ENCODE measurements at places on chromosomes 1 and 21.
A peak's percentile ranks its signal among the peaks of the same experiment; 100 is the strongest.

DNA sequence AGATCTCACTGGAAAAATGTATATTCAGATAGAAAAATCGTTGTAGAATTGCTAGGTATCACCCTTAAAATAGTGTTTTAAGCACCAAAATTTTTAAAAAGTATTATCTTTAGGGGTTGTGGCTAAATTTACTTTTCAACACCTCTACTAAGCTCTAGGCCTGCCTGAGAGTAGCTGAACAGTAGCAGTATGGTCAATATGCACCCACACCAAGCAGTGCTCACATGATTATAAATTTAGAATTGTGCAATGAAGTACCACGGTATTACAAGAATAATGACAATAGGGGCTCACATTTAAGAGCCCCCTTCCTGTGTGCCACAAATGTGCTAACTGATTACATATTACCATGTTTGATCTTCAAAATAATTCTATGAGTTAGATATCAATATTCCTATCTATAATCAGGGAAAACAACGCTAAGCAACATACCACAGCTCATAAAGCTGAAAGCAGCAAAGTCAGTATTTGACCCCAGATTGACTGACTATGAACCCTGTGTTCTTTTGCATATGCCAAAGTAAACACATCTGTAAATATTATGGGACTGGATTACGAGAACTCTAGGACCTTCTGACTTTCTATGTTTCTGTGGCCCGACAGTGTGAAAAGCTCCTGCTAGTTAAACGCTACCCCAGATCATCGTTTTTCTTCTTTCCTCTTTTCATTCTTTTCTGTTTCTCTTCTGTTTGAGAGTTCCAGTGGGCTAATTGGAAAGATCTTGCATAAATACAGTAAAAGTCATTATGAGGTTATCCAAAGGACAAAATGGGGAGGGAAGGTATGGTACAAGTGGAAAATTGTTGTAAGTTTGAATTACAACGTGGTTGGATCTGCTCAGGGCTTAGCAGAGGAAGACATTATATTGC, 201.1 kb upstream of the C1orf87 start:
- DNase-seq: no peak

GRCh38 chr1:240242601-240243144, 151.0 kb downstream of the FMN2 start:
- DNase-seq: no peak

- DNase-seq: no peak
Measured at GRCh38 chr21:44401386-44402160, 48.2 kb downstream of the TRPM2 start.

- DNase-seq: no peak
Measured at GRCh38 chr1:237269938-237270337, 228.0 kb downstream of the RYR2 start.

DNA sequence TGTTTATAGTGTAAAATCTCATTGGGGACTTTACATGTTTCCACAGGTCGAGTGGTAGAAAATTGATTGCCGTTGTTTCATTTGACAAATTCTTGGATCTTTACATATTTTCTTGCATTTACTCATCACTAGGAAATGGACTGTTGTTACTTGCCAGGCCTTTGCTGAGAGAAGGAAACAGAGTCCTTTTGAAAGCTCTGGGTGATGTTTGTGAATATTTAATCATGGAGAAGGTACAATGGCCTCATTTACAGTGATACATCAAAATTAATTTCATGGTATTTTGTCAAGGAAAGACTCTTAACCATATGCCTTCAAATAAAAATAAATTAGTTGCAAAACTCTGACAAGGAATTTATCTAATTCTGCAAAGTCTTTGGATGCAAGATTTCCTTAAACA, 198.0 kb downstream of the GRIK1 start:
- DNase-seq: no peak

GRCh38 chr1:53945183-53945432, 391 bp downstream of the IFT25 start:
- DNase-seq: no peak

- DNase-seq: peak; percentile 26
Measured at GRCh38 chr1:115302390-115302961, 35.6 kb downstream of the NGF start.

DNA sequence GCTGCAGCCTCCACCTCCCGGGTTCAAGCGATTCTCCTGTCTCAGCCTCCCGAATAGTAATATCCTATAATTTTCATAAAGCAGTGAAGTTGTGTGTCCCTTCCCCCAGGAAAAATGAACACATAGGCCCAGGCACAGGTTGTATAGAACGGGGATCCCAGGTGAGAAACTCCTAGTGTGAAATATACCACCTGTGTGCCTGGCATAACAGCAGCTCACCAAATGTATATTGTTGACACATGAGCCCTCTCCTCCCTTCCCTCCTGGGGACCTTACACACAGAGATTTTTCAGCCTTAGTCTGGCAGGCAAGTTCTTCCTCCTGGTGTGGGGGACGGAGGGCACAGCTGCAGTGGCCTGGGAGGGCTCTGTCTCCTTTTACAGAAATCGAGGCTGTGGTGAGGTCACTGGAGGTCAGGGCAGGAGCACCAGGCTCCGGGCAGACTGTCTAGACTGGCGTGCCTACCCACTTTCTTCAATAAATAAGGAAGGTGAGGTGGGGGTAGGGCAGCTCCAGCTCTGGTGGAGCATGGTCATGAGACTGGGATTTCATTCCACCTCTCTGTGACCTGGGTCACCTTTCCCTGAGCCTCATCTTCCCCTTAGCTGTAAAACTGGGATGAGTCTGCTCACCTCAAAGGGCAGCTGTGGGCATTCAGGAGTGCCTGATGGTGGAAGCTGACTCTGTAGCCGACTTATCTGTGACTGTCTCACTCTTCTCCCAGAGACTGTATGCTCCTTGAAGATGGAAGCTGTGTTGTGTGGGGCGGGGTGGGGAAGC, 14.3 kb downstream of the RCC1 start:
- no peak for DNase-seq

GRCh38 chr1:45930258-45931150, 127.1 kb downstream of the MAST2 start:
- DNase-seq: no peak

DNA sequence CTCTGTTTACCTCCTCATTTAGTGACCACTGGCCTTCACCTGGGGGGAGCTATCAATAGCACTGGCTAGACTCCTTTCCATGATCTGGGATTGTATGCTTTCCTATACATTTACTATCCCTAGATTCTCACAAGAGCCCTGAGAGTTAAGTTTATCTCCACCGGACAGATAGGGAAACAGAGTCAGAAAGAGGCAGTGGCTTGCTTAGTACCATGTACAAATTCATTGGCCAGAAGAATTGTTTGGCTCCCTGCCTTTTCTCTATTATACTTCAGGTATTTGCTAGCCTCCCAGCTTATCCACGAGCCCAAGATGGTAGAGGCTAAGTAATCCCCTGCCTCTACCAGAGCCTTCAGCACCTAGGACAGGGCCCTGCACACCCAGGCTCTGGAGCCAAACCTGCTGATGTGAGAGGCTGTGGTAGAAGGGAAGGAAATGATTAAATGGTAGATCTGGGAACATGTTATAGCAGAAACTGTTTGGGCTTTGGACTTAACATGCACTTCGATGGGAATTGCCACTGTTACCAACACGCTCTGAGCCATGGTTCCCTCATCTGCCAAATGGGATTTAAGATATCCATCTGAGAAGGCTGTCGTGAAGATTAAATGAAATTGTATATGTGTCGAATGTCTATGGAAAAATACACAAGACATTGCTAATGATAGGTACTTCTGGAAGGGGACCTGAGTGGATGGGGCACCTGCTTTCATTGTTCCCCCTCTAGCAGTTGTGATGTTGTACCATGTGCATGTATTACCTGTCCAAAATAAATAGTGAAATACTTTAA, 3.1 kb upstream of the BLACAT1 start:
- no peak for DNase-seq

DNA sequence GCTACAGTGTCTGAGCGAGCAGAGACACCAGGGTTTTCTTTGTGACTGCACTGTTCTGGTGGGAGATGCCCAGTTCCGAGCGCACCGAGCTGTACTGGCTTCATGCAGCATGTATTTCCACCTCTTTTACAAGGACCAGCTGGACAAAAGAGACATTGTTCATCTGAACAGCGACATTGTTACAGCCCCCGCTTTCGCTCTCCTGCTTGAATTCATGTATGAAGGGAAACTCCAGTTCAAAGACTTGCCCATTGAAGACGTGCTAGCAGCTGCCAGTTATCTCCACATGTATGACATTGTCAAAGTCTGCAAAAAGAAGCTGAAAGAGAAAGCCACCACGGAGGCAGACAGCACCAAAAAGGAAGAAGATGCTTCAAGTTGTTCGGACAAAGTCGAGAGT, 2.7 kb downstream of the ZBTB18 start:
- DNase-seq: peak; percentile 30

DNA sequence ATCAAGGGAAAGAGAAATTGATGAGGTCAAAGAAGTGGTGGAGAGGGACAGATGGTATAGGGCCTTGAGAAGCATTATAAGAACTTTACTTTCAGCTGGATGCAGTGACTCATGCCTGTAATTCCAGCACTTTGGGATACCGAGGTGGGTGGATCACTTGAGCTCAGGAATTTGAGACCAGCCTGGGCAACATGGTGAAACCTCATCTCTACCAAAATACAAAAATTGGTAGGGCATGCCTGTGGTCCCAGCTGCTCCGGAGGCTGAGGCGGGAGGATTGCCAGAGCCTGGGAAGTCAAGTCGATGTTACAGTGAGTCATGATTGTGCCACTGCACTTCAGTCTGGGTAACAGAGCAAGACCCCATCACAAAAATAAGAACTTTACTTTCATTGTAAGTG, 5.7 kb downstream of the TMEM50A start:
- DNase-seq: no peak

- no peak for DNase-seq
Measured at GRCh38 chr1:109927911-109928321, 17.3 kb downstream of the CSF1 start.

DNA sequence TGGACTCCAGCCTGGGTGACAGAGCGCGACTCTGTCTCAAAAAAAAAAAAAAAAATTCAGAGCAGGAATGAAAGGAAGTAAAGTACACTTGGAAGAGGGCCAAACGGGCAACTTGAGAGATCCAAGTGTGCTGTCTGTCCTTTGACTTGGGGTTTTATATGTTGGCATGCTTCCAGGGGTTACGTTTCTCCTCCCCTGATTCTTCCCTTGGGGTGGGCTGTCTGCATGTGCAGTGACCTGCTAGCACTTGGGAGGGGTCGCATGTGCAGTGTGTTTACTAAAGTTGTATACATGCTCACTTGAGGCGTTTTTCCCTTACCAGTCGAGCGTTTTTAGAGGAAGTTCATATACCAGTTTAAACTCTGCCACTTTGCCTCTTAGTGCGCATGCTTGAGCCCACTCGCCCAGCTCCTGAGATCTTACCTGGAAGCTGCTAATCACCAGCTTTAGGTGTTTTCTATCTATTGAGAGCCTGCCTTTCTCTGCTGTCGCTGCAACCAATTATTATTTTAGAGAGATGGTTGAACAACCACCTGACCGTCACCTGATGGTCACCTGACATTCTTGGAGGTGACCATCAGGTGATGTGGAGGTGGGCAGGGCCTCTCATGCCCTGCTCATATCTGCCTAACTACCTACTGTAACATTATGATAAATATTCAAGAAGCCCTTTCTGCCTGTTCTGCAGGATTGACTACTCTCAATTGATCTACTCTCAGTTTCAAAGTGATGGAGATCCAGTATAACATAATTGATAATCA, 140.1 kb downstream of the MACF1 start:
- peak; percentile 8 for DNase-seq

- no peak for DNase-seq
Measured at GRCh38 chr21:33967086-33967571, 51.5 kb upstream of the ATP5PO start.

DNA sequence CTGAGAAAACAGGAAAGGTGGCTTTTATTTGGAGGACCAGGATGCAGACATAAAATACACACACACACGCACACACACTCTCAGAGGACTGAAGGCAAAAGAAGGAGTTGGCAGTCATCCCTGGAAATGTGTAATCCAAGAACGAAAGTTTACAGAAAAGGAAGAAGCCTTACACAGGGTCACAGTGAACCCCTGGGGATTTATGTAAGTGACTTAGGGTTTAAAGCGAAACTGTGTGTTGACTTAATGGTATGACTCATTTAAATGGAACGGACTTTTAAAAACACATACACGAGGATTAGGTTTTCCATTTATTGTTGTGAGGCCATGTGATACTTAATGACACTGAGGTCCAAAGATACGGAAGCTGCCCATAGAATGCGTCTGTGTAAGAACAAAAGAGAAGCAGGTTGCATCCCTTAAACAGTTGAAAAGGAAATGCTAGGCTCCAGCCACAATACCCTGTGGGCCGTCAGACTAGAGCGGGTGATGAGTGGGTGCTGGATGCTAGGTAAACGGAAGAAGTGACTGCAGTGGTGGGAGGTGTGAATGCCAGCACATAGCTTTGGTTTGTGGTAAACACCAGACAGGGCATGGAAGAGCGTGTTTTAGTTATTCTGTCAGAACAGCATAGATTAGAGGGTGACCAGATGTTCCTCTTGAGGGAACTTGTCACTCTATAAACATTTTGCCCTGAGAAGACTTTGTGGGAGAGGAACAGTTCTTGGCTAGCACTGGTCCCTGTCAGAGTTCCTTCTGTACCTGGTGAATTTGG, 21.6 kb upstream of the BCL10 start:
- DNase-seq: peak; percentile 79

GRCh38 chr1:38186566-38186965, 140.0 kb upstream of the POU3F1 start:
- DNase-seq: no peak

- DNase-seq: peak; percentile 60
Measured at GRCh38 chr1:202968895-202969295, 1.8 kb upstream of the CYB5R1 start.

GRCh38 chr1:46219551-46220520, 16.7 kb downstream of the LURAP1 start:
- DNase-seq: peak; percentile 34

GRCh38 chr1:110233861-110234260, 23.7 kb downstream of the KCNC4 start:
- peak; percentile 79 for DNase-seq

DNA sequence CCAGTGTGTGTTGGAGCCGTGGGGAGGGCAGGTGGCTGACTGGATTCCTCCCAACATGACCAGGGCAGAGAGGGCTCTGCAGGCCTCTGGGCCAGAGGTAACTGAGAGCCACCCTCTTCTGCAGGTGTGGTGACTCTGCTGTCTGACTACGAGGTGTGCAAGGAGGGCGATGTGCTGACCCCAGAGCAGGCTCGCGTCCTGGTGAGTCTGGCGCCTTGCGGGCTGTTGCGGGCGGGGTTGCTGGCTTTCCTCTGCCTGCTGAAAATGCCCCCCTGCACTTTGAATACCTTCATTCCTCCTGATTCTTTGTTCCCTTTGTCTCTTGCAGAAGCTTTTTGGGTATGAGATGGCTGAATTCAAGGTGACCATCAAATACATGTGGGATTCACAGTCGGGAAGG, 6.7 kb downstream of the MRTO4 start:
- DNase-seq: no peak

- DNase-seq: no peak
Measured at GRCh38 chr1:115976921-115977498, 697 bp downstream of the SLC22A15 start.

Measured in NCI-H345 (cell line).